Motor neuron (in vitro differentiated cells): ENCODE measurements at places on chromosomes 1 and 21. TPM values are rescaled to one million over a fixed set of nuclear protein-coding genes. Genes with fewer than 3 reads are reported as not detected.

DNA sequence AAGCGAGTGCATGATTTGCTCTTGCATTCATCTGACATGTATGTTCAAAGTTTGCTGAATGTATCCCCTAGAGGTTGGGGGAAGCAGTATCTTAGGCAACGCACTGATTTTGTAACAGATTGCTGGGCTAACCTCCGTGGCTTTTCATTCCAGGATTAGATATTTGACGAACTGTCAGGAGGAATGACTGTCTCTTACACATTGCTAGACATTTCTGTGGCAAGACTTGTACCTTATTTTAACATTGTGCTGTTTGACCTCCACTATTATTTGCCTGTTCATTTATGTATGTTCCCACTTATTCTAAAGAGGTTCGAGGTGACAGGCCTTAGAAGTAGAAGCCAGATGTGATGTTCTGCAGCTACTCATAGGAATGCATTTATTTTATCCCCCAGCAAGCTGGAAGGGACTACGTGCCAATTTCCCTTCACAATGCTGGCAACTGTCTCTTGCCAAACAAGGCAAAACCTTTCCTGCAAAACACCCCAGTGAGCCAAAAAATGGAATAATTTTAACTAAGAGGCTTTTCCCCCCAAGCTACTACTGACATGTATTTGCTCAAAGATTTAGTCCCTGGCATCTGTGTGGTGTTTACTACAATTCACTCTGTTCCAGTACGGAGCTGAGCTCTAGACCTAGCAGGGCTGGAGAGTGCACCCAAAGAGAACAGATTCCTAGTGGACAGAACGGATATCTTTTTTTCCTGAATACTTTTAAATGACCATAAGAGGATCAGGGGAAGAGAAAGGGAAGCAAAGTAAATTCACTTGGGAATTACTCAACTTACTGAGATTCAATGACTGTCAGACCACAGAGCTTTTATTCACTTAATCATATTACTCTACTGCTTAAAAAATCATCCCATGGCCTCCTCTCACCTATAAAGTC is 646.2 kb downstream of the SMYD3 start:
- no peak for ATAC-seq

DNA sequence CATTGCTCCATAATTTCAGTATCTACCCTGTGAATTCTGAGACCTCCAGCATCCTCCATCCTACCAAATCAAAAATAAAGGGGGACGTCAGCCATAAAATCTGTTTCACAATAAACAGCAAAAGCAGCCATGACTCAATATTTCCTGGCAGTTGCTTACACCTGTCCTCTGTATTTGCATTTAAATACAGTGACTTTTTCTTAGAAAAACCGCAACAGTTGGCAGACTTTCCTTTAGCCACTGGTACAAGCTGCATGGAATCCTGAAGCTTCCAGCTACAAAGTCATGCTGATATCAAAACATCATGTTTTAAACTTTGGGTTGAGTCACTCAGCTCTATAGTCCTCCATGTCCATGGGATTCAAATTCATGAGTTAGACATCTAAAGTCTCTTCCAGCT is 278.0 kb upstream of the KAZN start:
- no peak for ATAC-seq

The ZC3H12A gene
- total RNA-seq = 11.7 and 13.3 TPM in 2 replicates

The PLPPR4 gene
- total RNA-seq = 1.0 and 1.1 TPM in 2 replicates
